ENCODE measurements at places on chromosomes 1 and 21. TPM values are rescaled to one million over a fixed set of nuclear protein-coding genes. Genes with fewer than 3 reads are reported as not detected.

The TMIGD3 gene
- 3.7 TPM for total RNA-seq

GRCh38 chr1:53271446-53272090 lies 33.2 kb upstream of the MAGOH start:
- no peak for DNase-seq

The DENND2D gene
- 4.8 TPM for total RNA-seq

DNA sequence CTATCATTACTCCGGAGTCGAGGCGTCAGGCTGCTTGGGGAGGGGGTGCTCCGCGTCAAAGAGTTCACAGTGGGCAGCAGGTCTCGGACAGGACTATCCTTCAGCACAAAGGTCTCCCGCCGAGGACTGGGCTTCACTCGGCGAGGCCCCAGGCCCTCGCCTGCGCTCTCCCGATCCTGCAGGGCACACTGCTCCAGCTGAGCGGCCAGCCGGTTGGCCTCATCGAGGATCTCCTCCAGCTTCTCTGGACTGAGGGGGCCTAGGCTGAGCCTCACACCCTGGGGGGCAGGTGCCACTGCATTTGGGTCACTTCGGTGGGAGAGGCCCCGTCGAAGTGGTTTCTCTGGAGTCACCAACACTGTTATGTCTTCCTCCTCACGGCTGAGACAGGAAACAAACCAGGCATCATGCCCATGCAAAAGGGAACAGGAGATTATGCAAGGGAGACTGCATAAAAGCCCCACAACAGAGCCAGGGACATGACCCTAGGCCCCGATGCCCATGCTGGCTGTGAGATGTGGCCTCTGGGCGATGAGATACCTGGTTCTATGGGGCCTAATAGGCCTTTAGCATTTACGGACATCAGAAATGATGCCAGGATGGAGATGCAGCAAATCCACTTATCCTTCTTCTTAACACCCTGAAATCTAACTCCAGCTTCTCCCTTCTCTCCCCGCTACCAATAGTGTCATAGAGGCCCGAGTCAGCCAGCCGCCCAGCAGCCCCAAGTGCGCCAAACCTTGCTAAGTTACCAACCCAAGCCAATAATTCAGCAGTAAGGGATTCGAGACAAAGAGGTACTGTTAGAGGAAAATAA lies 1.1 kb downstream of the PSRC1 start:
- peak; percentile 41 for DNase-seq

The BEND5 gene
- total RNA-seq, result 2.3 TPM

GRCh38 chr1:6872573-6873261 lies 87.5 kb downstream of the CAMTA1 start:
- no peak for DNase-seq

The PKLR gene
- total RNA-seq, result not detected

The FAM177B gene
- total RNA-seq, result not detected

- DNase-seq, result no peak
Measured at GRCh38 chr1:37755290-37755689, 9.6 kb downstream of the EPHA10 start.

DNA sequence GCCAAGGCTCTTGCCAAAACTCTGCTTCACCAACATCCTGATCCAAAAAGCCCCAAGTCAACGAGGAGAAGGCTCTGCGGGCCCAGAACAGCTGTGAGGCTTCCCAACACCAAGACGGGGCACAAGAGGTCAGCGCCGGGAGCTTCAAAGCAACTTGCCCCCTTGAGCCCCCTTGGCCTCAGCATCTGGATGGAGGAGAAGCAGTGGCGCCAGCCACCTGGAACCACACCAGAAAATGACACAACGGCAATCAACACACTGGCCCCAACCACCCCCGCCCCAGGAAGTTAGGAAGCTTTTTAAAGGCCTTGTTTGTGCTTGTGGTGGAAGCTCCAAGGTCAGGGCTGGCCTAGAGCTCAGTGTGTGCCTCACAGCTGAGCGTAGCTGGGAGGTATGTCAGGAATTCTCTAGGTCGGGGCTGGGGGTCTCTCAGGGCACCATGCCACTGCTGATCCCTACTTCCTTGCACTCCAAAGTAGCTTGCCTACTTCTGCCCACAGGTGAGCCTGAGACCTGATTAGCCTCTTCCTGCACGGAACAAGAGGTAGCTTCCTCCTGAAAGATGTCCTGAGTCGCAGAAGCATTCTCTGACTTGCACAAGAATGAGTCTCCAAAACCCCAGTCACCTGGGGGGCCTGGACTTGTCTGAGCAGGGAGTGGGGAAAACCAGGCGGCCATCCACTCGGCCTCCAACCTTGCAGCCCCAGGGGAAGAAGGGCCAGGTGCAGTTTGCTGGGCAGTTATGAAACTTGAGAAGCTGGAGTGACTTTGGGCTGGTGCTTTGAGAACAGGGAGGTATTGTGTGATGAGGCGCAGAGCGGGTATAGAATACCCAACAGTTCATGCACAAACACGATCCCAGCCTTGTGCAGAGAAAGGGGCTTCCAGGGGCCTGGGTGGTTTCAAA lies 9.7 kb upstream of the SRP9 start:
- peak; percentile 70 for DNase-seq

GRCh38 chr1:66090859-66091457 lies 298.3 kb downstream of the PDE4B start:
- DNase-seq, result no peak

The SPSB1 gene
- total RNA-seq, result 18.9 TPM

DNA sequence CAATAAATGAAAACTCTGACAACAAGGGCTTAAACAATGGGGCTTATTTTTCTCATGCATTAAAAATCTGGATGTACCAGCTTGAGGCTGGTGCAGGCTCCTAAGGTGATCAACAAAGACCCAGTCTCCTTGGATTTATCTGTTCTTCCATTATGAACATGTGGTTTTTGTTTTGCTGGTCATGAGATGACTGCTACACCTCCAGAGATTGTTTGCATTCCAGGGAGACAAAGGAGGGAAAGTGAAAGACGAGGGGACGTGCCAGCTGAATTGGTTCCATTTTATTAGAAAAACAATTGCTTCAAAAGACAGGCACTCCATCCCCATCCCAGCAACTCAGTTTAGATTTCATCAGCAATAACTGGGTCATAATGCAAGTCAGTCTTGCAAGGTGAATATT lies 90.9 kb upstream of the KCNK1 start:
- no peak for DNase-seq

The MRPS6 gene
- 57.9 TPM for total RNA-seq

GRCh38 chr21:38937286-38937790 lies 131.6 kb downstream of the ETS2 start:
- no peak for DNase-seq

DNA sequence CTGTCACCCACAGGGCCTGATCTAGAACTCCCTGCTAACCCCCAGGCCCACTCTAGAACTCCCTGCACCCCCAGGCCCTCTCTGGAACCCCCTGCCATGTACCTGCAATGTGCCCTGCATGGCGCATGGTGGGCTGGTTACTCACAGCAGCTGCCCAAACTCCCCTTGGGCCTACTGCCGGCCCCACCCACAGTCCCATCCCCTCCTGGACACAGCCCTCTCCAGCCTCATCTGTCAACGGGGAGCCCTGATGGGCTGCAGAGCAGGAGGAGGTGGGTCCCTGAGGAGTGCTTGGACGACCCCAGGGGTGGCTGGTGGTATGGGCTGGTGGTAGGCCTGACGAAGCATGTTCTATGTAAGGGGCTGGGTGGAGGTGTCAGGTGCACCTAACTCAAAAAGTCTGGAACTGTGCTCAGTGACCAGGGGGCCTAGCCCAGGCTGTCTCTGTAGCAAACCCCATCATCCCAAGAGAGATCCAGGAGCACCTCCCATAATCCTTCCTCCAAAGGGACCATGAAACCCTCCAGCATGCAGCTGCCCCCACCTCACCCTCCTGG lies 19.0 kb upstream of the PRSS38 start:
- no peak for DNase-seq

DNA sequence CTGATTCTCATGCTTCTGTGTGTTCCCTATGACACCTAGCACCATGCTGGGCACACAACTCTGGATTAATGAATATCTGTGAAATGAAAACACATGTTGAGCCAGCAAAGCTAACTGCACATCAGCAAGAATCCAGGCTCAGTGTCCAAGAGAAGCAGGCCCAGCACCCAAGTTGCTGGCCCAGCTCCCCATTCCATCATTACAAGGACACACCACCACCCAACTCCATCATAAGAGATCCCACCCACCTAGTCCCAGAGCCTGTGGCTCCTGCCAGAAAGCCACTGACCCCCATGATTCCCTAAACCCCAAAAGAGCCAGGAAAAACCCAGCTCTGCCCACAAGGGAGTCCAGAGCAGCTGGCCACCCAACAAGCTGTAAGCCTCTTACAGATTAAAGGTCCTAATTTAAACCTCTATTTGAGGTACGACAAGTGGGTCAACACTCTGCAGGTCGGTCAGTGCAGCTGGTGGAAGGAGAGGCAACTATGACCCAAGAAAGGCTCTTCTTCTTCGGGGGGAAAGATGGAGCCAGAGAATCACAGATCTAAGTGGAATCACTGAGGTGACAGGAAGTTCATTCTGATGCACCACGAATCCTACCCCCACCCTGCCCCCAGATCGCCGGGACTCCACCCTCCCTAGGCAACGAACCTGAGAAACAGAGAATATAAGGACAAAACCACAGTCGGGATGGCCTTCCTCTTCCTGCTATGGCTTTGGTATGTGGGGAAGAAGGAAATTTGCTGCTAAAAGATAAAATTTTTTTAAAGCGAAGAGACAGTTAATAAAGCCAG lies 58.2 kb downstream of the CD34 start:
- no peak for DNase-seq

- DNase-seq, result no peak
Measured at GRCh38 chr1:173744651-173745050, 29.9 kb downstream of the KLHL20 start.

DNA sequence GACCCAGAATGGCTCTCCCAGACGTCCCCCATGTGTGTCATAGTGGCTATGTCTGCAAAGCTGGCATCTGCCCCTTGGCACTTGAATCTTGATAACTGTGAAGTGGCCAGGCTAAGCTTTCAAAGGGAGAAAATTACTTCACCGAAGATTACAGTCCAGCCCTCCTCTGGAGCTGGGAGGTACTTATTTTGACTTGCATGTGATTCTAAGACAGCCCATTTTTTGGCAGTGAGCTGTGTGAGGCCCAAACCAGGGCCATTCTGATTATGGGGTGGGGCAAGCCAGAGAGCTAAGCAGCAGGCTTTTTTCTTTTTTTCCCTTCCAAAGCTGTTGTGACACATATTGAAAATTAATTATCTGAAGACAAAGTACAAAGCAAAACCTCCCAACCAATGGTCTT lies 42.1 kb upstream of the C8B start:
- no peak for DNase-seq

- DNase-seq, result no peak
Measured at GRCh38 chr1:207659545-207660153, 14.7 kb downstream of the CR1L start.

The RPS6KA1 gene
- 37.2 TPM for total RNA-seq

DNA sequence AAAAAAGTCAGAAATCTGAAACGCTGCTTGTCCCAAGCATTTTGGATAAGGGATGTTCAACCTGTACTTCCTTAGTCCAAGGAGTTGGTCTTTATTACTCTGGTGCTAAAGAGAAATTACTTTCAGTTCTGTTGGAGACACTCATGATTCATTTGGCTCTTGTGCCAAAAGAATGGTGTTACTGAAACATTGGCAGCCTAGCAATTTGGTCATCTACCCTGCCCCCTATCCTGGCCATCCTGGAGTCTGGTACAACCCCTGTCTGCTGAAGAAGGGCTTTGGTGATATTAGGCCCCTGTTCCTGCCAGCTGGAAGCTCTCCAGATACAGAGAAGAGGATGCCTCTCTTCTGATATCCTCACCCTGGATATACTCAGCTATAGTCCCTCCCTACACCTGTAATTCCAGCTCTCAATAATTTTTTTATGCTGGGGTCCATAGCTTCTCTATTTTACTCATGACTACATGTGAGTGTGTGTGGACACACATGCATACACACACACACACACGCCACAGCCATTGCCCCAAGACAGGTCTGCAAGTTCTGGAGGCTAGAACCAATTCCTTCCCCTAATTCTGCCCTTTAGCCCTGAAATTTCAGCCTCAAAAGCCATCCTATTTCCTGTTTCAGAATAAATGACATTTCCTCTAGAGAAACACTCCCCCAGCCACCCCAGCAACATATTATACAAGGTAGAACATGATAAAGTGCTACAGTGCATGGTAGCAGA lies 40.0 kb downstream of the LHX8 start:
- DNase-seq, result no peak

- no peak for DNase-seq
Measured at GRCh38 chr1:72253132-72253531, 29.2 kb downstream of the NEGR1 start.
